Right renal cortex interstitium (tissue), 3 donors: ENCODE measurements at places on chromosomes 3 and 15. TPM values are rescaled to one million over a fixed set of nuclear protein-coding genes. Genes with fewer than 3 reads are reported as not detected.

DNA sequence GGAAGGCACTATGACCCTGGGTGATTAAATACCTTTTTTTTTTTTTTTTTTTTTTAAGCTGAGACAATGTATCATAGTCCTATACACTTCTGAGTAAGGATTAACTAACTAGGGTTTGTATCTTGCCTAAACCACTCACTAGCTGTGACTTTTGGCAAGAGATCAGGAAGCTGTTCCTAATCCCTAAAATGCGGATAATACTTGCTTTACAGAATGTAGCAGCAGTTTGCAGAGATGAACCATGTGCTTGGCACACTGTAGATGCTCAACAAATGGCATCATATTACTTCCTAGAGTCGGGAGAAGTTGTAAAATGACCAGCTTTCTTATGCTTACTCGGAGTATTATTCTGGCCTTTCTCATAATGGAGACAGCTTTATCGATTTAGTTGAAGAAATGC, 25.6 kb upstream of the PYGO1 start:
- no peak for DNase-seq

The CYP19A1 gene
- polyA plus RNA-seq, result 0.39 TPM

DNA sequence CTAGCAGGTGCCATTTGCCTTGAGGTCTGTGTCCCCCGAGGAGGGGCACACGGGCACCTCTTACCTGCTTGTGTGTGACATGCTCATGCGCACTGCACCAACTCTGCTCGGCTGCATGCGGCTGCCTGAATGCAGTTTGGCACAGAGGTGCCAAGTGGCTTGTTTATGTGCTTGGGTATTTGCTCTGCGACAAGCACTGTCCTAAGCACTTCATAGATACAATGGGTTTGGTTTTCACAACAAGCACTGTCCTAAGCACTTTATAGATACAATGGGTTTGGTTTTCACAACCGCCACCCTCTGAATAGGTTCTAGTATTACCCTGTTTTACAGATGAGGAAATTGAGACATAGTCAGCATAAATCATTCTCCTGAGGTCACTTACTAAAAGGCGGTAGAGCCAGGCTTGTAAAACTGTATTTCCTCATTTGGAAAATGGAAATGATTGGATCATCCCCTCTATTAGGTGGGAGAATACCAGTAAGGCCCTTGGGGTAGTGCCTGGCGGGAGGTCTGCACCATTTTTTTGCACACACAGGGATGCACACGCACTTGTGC, 487 bp downstream of the ITIH4 start:
- DNase-seq, result no peak

GRCh38 chr3:61853912-61854311, 292.5 kb downstream of the PTPRG start:
- DNase-seq, result no peak

The BDH1 gene
- polyA plus RNA-seq, result 39.9 TPM

GRCh38 chr3:151219056-151219455, 16.0 kb upstream of the GPR171 start:
- no peak for DNase-seq

GRCh38 chr3:186931532-186932280, 1.4 kb downstream of the ST6GAL1 start:
- peak; percentile 61 for DNase-seq

The ITIH3 gene
- 4.1 TPM for polyA plus RNA-seq

The RYR3 gene
- polyA plus RNA-seq, result 4.4 TPM

DNA sequence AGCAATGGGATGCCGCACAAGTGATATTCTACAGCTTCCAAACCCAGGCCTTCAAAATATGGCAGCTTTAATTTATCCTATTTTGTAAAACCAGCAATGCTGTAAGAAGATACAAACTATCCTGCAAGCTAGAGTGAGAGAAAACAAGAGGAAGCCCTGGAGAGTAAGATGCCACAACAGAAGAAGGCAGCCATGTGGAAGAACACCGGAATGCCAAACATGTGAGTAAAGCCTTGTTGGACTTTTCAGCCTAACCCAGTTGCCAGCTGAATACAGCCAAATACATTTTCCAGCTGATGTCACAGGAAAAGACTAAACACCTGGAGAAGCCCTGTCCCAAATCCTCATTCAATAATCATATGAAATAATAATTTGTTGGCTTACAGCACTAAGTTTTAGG, 1115.1 kb upstream of the CADM2 start:
- no peak for DNase-seq

DNA sequence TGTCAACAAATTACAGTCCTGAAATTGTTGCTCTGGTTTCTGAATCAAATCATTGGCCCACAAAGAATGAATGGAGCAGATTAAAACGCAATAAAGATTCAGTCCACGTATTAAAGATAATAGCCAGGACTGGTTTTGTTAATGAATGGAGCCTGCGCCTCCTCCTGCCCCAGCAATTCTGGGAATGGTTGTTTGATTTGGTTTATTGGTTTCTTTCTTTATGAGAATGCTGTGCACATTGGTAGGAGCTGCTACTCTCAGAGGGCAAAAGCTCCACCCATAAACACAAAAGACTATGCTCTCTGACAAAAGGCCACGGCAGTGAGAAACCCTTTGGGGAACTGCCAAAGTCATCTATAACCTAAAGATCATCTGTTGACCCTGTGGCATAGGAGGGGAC, 261.1 kb downstream of the ABHD5 start:
- no peak for DNase-seq

GRCh38 chr3:72449551-72449950, 398.7 kb downstream of the SHQ1 start:
- no peak for DNase-seq

The HHATL gene
- polyA plus RNA-seq, result 0.35 TPM

DNA sequence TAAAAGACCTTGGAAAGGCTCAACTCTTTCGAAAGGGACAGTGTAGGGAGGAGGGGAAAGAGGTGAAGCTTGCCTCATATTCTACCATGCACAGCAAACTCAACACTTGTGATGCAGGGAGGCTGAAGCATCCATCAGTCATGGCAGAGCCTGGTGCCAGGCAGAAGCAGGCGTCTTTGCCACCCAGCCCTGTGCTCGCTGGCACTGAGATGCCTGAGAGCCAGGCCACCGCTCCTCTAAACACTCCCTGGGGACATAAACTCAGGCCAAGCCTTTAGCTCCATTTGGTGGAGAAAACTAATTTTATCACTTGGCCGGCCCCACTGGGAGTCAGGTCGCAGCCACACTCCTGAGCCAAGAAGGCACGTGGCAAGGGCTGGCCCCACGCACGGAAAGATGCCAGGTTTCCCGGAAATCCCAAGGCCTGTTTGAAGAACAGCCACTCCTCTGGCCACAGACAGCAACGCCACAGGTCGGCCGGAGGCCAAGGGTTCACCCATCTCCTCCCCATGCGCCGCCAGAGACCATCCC, 30.7 kb downstream of the XXYLT1 start:
- DNase-seq, result no peak

DNA sequence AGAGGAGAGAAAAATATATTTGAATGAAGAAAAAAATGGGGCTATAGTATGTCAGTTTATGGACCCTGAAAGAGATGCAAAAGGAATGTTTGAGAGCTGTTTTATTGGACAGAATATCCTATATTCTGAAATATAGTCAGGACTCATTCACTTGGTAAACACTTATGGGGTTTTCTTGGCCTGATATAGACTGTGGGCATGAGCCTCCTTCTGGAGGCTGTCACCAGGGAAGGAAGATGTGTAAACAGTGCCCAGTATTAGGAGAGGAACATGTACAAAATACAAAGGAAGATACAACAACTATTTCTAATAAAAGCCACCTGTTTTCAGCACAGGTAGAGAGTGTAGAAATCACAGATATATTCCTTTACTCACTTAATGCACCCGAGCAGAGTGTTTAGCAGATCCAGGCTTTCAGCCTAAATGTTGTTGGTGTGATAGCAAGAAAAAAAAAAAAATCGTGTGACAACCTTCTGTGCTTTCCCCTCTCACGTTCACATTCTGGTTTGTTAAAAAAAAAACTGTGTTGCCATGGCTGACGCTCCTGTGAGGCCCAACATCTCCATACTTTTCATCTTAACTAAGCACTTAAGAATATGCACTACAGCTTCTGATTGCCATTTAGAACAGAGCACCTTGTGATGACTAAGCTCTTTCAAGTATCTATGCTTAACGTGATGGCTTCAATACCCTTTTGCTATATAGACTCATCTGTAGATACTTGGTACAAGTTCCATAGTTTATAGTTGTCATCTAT, 134.1 kb downstream of the MBNL1 start:
- DNase-seq, result no peak

- DNase-seq, result no peak
Observed at GRCh38 chr3:158602227-158602626, 31.2 kb downstream of the MLF1 start.

The FBXW12 gene
- 0.50 TPM for polyA plus RNA-seq

DNA sequence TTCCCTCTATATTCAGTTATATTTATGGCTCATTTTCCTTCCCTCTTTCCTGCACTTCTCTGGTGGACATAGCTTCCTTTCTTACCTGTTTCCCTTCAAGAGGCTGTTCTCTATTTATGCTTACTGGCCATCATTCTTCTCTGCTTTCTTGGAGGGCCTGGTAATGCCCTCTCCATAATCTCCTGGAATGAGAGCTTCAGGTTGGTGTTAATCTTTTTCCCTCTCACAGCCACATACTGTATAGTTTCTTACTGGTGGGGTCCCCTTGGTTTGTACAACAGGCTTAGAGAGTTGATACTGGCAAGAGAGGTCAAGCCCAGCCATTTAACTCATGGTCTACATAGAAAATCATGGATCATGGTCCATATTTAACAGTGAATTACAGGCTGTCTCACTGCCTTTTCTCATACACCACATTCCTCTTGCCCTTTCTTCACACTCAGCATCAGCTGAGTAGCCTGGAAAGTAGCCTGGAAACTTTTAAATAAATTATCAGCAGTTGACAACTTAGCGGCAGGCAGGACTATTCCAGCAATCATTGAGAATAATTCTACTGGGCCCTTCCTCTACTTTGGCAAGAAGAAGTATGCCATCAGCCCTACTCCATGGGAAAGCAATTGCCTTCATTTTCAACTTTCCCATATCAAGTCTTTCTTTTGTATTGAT, 38.0 kb upstream of the DPH6 start:
- no peak for DNase-seq

The ALDH1A2 gene
- 333 TPM for polyA plus RNA-seq

The IGF2BP2 gene
- 86.8 TPM for polyA plus RNA-seq

- DNase-seq, result no peak
Observed at GRCh38 chr3:174336784-174337183, 522.4 kb upstream of the NAALADL2 start.

DNA sequence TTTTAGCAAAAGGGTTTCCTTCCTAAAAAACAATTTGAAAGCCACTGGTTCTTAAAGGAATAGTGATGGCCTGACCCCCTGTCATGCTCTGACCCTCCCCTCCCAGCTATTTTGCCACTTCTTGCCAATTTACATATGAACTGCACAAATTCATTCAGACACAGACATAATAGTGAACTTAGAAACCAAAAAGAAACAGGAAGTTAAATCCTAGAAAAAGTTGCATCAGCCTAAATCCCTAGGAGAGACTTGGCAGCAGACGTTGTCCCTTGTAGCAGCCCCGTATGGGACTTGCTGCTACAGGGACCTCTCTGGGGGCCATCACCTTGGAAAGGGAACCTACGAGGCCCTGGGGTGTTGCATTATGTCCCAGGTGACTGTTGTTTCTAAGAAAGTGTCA, 14.3 kb upstream of the PDE8A start:
- no peak for DNase-seq

The HCN4 gene
- polyA plus RNA-seq, result 0.93 TPM

The TFG gene
- polyA plus RNA-seq, result 141 TPM

The DNAJA4 gene
- 21.9 TPM for polyA plus RNA-seq

The SLC24A5 gene
- 0.52 TPM for polyA plus RNA-seq

DNA sequence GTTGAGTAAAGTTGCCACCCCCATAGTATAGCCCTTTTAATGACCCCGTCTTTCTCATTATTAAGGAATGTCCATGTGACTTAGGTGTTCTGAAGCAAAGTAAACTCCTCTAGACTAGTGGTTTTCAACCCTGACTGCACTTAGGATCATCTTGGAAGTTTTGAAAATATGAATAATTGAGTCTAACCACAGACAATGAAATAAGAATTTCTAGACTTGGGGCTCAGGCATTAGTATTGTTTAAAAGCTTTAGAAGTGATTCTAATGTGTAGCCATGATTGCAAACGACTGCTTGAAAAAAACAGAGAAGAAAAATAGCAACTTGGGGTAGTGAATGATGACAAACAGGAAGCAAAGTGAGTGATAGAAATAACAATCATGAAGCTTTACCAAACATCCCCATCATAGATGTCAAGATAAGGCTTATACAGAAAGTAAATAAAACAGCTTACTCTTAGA, 35.0 kb downstream of the ALCAM start:
- DNase-seq, result no peak
